Subcutaneous adipose tissue (tissue), 4 donors: ENCODE measurements at places on chromosomes 6 and 20. TPM values are rescaled to one million over a fixed set of nuclear protein-coding genes. Genes with fewer than 3 reads are reported as not detected.

Gene C2
- 47.3 TPM for total RNA-seq

Gene SEMG1
- total RNA-seq: not detected

Gene TFAP2D
- not detected for total RNA-seq

Gene COL12A1
- 302 TPM for total RNA-seq

Gene SLC13A3
- 2.0 TPM for total RNA-seq

Gene SNAI1
- total RNA-seq: 5.5 TPM
